ENCODE measurements at places on chromosomes 6 and 20. TPM values are rescaled to one million over a fixed set of nuclear protein-coding genes. Genes with fewer than 3 reads are reported as not detected.

Gene ACTL10
- 3.7 TPM for total RNA-seq

Gene ARHGAP40
- not detected for total RNA-seq

Gene MOG
- not detected for total RNA-seq

Gene ABHD16B
- not detected for total RNA-seq

Gene RAET1L
- total RNA-seq = not detected

Gene GSTA2
- not detected for total RNA-seq

Gene PTCRA
- total RNA-seq = not detected
